Activated CD4-positive, CD25-positive, alpha-beta regulatory T cell treated with anti-CD3 and anti-CD28 coated beads, Interleukin-2, amount 50 U/mL, for 72 hours (primary cell): ENCODE measurements at places on chromosomes 16 and 17.

- DNase-seq = no peak
These were observed 23.3 kb upstream of the ENGASE start for GRCh38 chr17:79051306-79051705.

DNA sequence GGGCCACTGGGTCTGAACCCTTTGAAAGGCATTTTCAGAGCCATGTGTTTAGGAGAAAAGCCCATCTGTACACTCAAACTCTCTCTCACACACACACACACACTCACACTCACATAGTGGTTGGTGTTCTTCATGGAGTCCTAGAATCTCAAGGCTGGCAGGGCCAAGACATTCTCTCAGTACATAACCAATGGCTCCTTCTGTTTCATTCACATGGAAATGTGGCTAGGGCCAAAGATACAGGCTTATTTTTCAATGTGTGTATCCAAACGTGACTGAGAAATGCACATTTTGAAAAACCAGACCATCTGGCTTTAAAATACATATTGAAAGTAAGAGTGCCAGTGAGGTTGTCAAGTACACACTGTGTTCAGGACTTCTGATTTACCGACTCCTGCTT lies 59.0 kb upstream of the SALL1 start:
- DNase-seq = no peak

GRCh38 chr17:71899317-71899716 lies 221.5 kb upstream of the SOX9 start:
- DNase-seq = no peak

- no peak for DNase-seq
These were observed 150.1 kb downstream of the ITFG1 start for GRCh38 chr16:47310792-47311211.

- DNase-seq = no peak
These were observed 2.2 kb downstream of the BCKDK start for GRCh38 chr16:31110106-31111034.

GRCh38 chr16:82011199-82011641 lies at the start of gene SDR42E1:
TSS of gene SDR42E1 (minus strand) at chr16:82011470. CDS start at chr16:82000858, 10,612 bp downstream.
- peak; percentile 38 for DNase-seq

DNA sequence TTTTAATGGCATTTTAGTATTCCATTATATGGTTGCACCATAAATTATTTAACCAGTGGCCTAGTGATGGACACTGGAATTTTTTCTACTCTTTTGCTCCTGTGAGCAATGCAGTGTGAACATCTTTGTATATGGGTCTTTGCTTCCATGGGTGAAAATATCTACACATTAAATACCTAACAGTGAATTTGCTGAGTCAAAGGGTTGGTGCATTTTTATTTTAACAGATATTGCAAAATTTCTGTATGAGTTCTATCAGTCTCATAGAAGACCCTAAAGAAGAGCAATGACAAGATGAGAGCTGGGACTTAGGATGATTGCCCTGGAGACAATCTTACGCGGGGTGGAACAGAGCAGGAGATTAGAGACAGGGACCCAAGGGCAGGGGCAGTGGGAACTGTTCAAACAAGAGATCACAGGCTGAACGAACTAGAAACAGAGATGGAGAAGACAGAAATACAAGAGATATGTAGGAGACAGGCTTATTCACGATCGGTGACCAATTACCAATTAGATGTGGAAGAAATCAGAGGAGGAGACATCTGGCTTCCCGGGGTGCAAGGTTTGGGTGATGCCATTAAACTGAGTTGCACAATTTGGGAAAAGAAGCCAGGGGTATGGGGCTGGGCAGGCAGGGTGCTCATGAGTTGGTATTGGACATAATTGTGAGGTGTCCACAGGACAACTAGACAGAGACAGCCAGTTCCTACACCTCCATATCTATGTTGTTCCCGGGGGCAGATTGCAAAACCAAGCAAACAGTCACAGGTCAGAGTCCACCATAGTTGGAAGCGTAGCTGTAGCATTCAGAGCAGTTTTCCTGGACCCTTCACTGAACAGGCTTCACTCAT lies 39.9 kb upstream of the LONP2 start:
- no peak for DNase-seq

DNA sequence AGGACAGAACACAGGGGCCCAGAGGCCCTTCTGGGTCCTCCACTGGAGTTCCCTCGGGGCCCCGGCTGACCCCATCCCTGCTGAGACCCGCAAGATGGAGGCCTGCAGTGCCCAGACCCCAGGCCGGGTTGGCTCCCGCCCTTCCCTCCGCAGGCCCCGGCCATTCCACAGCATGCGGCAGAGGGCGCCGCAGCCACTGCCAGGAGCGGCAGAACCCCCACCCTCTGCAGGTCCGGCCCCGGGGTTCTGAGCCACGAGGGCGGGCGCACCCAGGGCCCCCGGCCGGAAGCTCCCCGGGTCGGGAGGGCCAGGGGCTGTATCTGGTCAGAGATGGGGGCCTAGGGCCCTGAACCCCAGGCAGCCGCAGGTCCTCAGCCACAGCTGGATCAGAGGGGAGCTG lies 2.4 kb upstream of the PERCC1 start:
- DNase-seq = no peak

GRCh38 chr16:52568983-52569690 lies 22.2 kb upstream of the TOX3 start:
- no peak for DNase-seq

DNA sequence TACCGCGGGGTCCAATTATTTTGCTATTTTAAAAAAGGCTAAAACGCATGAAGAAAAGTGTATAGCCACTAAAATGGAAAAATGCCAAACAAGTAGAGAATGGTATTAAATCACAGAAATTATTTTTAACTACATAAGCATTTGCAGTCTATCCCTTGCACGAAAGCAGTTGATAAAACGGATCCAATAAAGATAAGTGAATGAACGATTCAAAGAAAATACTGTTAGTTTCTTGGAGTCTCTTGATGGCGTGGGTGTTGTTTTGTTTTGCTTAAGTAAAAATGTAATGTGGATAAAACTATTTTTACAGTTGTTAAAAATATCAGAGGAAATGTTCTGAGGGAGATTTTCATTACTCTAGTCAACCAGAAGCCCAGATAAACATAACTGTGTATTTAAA lies 9.3 kb downstream of the HS3ST3A1 start:
- DNase-seq = no peak

DNA sequence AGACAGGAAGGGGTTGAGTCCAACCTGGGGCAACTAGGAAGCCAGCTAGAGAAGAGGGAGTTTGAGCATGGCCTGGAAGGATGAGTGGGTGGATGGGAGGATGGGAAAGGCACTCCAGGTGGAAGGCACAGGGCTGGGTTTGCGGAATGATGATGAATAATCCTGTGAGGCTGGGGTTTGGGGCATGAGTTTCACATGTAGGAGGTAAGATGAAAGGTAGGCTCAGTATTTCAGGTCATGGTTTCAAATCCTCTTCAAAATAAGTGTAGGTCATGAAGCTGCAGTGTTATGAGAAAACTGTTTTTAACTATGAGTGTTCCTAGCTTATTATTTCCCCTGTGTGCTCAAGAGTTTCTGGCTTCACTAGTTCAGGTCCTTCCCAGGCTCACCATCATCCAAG lies 130.3 kb downstream of the SKAP1 start:
- no peak for DNase-seq

- DNase-seq = no peak
These were observed 57.0 kb upstream of the CBFA2T3 start for GRCh38 chr16:89033796-89034572.

- DNase-seq = no peak
These were observed 24.4 kb upstream of the ZC3H18 start for GRCh38 chr16:88545781-88546180.

- DNase-seq = no peak
These were observed 17.8 kb downstream of the TMEM11 start for GRCh38 chr17:21196126-21196525.

DNA sequence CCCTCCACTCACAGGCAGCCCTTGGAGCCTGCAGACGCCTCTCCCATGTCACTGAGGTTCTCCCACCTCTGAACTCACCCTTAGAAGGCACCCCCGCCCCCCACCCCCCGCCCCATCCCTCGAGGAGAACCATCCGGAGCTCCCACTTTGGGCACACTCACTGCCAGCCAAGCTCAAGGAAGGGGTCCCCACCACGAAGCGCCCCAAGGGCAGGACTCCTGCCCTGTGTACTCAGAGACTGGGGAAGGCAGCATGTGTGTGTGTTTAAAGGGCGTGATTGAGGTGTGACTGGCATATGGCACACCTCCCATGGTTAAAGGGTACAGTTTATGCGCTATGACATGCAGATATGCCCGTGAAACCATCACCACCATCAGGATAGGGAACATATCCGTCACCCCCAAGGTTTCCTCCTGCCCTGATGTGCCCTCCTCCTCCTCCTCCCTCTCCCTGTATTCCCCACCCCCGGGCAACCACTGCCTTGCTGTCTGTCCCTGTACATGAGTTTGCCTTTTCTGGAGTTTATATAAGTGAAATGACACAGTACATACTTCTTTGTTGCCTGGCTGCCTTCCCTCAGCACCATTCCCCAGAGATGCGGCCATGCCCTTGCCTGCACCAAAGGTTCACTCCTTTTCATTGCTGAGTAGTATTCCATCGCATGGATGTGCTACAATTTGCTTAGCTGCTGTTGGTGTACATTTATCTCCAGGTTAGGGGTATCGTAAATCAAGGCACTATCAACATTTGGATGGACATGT lies 14.0 kb upstream of the RBFOX3 start:
- no peak for DNase-seq

- no peak for DNase-seq
These were observed 605.0 kb downstream of the WWOX start for GRCh38 chr16:78704416-78704815.

- no peak for DNase-seq
These were observed 59.6 kb downstream of the GSG1L start for GRCh38 chr16:28003923-28004322.

- no peak for DNase-seq
These were observed 43.7 kb upstream of the ERN1 start for GRCh38 chr17:64173646-64174045.

DNA sequence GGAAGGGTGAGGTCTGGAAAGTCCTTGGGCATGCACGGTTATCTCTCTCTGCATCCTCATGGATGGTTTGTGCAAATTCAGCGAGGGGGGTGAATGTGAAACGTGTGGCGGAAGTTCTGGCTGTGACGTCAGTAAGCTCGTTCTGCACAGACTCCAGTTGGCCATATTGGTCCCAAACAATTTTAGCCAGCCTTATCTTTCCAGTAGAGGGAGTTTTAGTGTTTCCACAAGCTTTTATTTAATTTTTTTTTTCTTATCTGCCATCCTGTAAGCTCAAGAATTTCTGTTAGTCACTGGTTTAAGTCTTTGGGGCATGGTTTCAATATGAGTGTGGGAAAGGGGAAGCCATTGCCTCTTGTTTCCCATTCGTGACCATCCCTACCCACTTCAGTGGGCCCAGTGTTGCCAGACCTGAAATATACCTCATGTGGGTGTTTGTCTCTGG lies 39.0 kb downstream of the HLF start:
- no peak for DNase-seq

GRCh38 chr17:31721291-31722025 lies 137.6 kb downstream of the COPRS start:
- no peak for DNase-seq

DNA sequence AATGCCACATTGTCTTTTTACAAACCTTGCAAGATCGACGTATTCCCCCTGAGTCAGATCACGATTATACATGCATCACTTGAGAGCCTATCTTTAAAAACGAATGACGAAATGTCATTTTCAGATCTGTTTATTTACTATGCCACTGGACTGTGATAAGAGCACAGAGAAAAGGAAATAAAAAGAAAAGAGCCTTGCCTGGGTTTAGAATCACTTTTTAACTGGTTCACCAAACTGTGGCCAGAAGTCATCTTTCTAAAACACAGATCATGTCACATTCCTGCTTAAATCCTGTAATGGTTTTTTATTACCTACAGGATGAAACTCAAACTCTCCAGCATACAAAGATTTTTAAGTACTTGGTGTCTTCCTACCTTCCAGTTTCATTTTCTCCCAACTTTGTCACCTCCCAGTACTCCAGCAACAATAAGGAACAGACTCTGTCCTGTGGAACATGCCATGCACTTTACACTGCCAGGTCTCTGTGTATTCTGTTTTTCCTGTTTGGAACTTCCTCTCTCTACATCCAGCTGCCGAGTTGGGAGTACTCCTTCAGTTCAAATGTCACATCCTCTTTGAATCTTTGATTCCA lies 91.5 kb downstream of the SNX11 start:
- no peak for DNase-seq

DNA sequence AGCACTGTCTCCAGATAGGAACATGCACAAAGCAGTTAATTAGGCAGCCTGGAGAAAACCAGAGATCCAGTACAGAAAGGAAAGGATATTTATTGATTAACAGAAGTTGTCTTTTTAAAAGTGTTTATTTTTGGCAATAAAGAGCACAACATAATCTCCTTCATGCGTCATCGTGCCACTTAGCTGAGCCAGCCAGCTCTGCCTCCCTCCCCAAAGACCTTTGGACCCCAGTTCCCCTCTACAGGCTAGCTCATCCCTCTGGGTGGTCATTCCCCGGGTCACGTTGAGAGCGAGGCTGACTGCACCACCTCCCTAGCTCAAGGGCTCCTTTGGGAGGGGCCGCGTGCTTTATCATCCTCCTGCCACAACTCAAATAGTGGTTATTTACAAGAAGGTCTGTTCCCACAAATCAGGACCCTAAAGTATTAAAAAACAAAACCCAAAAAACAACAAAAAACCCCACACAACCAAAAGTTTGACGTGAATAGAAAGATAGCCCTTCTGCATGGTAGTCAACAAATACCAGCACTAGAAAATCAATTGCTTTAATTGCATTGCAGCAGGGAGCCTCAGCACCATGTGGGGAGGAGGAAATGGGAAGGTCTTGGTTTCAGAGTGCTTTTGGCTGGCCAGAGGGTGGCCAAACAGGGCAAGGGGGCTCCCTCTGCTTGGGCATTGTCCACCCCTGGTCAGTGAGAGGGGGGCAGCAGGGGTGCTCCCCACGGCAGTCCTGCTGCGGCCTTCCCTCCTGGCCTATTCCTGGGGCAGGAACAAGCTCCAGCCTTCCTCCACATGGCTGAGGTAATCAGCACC lies 9.6 kb downstream of the POLR2C start:
- DNase-seq = no peak

DNA sequence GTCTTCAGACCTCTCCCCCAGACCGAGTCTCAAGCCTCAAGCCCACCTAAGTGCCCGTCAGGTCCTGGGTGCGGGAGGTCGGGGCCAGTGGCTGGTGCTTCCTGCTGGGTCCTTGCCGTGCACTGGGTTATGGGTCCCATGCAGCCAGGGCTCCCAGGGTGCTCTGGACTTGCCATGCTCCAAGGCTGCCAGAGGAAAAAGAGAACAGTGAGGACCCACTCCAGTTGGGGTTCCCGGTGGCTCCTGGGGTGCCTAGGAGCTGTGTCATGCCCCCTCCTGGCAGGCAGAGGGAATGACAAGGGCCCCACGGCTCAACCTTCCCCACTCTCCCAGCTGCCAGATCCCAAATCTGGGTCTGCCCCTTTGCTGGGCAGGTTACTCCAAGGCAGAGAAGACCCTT lies 3.8 kb downstream of the SNX20 start:
- DNase-seq = no peak

DNA sequence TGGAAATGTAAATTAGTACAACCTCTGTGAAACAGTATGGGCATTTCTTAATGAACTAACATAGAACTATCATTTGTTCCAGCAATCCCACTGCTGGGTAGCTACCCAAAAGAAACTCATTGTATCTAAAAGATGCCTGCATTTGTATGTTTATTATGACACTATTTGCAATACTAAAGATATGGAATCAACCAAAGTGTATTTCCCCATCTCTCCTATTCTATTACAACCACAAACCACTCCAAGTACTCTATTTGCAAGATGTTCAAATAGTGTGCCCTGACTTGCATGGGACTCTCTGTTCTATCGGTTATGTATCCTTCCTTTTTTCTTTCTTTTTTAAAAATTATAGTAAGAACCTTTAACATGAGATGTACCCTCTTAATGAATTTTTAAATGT lies 845.2 kb downstream of the CDH11 start:
- no peak for DNase-seq

- DNase-seq = no peak
These were observed 22.2 kb downstream of the SLC43A2 start for GRCh38 chr17:1606352-1606985.
